ENCODE measurements at places on chromosomes 13 and 19.

GRCh38 chr13:51518827-51519226 is 65.4 kb upstream of the WDFY2 start:
- peak; percentile 83 for ATAC-seq

- ATAC-seq: no peak
These were observed 30.1 kb upstream of the OLFM2 start for GRCh38 chr19:9966448-9966847.

GRCh38 chr13:108435393-108436149 is 166.1 kb downstream of the TNFSF13B start:
- ATAC-seq: no peak

GRCh38 chr13:34933349-34933748 is 8.7 kb upstream of the NBEA start:
- no peak for ATAC-seq

DNA sequence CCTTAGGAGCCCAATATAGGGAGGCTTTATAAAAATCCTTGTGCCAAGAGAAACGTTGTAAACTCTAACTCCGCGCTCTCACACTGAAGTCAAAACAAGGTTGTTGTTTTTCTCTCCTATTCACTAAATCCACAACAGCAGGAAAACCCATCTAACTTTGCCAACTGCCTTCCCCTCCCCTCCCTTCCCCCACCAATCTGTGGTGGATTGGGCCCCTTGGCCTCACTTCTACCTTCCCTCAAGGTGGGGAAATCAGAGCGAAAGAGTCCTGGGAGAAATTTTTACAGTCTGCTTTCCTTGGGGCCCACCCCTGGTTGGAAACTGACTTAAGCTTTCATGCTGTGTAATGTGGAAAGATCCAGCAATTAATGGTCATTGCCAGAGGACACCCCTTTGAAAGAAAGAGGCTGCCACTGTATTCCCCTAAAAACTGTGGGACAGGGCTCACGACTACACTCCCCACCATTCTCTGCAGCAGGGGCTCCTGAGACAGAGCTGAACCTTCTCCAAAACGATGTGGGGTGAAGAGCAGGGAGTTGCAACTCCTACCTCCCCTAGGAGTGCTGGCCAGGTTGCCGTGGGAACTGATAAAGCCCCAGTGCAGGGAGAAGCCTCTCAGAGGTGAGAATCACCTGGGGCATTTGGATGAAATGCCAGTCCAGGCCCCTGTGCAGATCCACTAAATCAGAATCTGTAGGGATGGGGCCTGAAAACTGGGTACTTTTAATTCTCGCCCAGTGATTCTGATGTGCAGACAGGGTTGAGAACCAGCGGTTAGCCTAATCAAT is 1.1 kb downstream of the DHRS12 start:
- 0 out of 3 replicates have a peak, but pooled peaks have one; percentile 0 for ATAC-seq

DNA sequence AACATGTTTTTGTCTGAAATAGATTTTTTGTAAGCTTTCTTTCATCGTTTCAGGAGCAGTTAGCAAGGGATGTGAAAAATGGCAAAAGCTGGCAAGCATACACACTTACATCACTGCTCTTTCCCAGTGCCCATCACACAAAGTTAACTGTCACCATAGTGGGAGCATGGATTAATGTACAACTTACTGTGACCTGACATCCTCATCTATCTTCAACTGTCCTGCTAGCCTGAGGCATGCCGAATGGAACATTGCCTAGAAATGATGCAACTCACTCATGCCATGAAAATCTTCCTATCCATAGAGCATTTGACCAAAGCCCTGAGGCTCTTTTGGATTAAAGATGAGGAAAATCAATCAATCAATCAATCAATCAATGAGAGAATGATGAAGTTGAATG is 491.7 kb upstream of the SLC10A2 start:
- ATAC-seq: no peak

DNA sequence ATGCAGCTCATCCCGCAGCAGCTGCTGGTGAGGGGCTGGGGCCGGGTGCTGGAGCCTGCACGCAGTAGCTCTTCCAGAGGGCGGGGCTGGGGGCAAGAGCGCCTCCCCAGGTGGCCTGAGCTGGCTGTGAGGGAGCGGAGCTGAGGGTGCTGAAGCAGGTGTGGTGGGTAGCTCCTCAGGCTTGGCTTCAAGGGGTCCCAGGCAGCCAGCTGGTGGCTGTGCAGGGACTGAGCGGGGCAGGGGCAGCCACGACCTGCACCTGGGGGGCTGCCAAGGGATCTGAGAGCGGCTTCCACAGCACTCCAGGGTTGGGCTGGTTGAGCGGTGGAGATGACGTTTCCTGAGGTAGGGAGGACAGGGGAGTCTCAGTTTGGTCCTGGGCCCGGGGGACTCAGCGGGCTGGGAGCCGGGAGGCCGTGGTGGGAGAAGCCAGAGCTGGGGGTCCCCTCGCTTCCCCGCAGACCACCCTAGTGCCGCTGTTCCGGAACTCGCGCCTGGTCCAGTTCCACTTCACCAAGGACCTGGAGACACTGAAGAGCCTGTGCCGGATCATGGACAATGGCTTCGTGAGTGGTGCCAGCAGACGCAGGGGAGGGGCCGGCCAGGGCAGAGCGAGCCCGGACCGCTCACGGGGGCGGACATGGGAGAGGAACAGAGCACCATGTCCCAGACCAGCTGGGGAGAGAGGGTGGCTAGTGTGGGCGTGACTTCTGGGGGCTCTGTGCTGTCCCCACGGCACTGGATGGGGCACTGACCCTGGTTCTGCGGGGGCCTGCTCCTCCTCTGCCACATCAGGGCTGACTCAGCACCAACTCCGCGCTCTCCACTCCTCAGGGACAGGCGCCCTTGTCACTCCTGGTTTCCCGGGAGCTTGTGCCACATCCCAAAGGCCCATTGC is 7.4 kb downstream of the PTOV1 start:
- peak; percentile 1 for ATAC-seq

GRCh38 chr13:109918179-109918711 is 131.9 kb upstream of the IRS2 start:
- ATAC-seq: peak; percentile 24

DNA sequence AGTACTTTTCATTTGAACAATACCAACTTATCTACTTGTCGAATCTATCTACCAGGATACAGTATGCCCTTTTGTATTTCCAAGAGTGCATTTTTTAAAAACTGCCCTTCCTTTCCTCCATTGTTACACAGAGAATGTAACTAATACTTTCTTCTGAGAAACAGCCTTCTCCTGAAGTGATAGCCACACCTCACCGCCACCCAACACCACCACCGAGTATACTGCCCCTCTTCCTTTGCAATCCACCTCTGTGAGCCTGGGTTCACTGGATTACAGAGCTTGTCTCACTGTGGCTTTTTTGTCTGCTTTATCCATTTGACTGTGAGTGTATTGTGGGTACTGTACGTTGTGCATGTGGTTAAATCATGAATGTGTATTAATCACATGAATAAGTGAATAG is 305.4 kb downstream of the KLF12 start:
- ATAC-seq: no peak

GRCh38 chr19:53157626-53158025 is 1.2 kb downstream of the ZNF347 start:
- ATAC-seq: peak; percentile 40

DNA sequence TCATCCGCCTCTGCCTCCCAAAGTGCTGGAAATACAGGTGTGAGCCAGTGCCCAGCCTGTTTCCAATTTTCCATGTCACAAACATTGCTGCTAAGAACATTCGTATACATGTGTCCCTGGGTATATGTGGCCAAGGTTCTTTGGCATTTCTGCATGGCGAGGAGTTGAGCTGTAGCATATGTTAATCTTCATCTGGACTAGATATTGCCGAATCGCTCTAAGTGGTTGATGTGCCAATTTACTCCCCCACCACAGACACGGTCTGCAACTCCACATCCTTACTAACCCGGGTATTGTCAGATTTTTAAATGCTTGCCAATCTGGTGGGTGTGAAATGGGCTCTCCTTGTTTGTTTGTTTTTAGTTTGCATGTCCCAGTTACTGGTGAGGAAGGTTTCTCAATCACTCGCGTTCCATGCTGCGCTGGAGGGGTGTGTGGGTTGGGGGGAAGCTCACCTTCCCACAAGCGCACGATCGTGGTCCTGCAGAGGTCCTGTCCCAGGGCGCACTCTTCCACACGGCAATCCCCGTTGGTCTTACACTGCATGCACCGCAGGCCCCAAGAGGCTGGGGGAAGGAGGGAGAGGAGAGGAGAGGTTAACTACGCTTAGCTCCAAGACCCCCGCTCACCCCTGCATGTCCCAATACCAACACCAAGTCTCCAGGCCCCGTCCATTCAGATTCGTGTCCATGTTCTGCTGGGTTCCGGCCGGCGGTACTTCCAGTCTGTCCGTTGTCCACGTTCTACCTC is 2.7 kb downstream of the PLAUR start:
- ATAC-seq: no peak

DNA sequence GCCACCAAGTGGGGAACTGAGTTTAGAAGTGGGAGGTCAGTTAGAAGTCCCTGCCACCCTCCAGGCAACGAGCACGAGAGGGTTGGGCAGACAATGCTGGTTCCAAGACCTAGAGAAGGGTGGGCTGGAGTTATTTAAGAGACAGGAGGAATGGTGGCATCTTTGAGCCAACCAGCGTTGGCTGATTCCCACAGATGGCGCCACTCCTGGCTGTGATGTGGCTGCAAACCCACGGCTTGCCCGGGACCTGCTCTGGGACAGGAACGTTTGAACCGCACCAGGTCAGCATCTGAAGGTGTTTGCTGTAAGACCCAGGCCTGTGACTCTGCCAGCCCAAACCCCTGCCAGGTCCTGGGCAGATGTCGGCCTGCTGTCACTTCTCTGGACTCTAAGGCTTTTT is 42.8 kb downstream of the BICRA start:
- no peak for ATAC-seq

DNA sequence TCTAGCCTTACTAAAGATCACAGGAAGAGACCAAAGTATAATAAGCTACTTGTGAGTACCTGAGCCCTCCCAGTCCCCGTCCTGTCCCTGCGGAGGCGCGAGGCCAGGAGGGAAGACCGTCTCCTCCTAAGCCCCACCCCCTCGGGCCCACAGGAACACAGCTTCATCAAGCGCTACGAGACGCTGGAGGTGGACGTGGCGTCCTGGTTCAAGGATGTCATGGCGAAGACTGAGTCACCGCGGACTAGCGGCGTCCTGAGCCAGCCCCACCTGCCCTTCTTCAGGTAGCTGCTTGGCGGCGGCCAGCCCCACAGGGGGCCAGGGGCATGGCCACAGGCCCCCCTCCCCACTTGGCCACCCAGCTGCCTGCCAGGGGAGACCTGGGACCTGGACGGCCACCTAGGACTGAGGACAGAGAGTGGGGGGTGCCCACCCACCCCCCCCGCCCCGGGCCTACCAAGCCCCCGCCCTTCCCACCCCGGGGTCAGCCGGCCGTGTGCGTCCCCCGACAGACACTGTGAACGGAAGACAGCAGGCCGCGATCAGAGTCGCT is 2.4 kb upstream of the TGFBR3L start:
- ATAC-seq: no peak

DNA sequence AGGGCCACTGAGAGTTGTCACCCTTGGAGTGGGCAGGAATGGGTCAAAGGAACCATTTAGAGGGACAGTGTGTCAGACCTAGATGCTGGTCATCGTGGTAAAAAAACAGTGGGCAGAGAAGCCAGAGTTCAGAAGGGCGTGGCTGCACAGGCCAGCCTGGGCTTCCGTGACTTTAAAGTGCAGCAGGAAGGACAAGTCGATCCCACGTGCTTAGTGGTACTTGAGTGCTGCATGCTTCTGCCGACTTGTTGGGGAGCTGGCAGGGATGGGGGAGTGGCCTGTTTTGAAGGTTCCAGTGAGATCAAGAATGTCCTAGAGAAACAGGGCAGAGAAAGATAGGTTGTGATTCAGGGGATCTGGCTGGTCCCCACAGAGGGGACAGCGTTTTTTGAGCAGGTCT is 17.0 kb downstream of the LYL1 start:
- ATAC-seq: no peak

DNA sequence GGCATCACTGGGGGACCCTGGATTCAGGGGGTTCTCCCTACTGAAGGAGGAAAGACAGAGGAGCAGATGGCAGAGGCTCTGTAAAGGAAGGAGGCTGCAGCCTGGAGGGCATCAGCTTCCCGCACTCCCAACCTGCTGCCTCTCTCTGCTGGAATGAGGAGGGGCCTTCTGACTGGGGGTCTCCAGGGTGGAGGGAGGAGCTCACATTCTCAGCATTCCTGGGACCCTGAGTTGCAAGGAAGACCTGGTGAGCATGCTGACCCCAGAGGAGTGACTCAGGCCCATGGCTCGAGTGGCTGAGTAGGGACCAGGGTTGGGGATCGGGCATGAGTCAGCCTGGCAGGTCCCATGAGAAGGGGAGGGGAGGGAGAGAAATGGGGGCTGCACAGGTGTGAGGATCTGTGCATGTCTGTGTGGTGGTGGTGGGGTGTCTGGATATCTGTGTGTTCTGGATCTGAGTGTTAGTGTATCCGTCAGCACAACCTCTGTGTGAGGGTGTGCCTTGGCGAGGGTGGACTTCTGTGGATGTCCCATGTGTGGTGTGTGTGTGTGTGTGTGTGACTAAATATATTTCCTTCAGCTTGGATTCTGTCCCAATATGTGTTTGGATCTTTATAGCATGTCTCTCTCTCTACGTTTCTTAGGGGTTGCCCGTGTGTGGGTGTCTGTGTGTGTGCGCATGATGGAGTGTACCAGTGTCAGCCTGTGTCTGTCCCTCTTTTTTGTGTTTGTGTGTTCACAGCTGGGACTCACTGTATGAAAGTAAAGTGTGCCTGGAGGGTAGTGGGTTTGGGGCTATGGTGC is 4.6 kb downstream of the AXL start:
- ATAC-seq: peak; percentile 24

DNA sequence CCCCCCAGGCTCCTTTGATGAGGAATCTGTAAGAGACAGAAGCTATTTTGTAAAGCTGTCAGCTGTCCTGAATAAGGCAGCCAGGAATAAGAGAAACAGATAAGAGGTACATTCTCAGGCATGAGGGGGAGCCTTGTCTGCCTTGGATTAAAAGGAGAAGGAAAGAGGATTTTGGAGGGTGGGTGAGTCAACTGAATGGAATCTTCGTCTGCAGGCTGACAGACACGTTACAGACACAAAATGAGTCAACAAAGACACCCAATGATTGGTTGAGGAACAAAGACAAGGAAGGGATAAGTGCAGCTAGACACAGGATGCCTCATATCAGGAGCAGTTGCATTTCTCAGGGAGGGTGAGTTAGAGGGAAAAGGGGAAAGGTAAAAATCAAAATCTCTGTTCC is 162.5 kb downstream of the OLFM4 start:
- ATAC-seq: no peak

DNA sequence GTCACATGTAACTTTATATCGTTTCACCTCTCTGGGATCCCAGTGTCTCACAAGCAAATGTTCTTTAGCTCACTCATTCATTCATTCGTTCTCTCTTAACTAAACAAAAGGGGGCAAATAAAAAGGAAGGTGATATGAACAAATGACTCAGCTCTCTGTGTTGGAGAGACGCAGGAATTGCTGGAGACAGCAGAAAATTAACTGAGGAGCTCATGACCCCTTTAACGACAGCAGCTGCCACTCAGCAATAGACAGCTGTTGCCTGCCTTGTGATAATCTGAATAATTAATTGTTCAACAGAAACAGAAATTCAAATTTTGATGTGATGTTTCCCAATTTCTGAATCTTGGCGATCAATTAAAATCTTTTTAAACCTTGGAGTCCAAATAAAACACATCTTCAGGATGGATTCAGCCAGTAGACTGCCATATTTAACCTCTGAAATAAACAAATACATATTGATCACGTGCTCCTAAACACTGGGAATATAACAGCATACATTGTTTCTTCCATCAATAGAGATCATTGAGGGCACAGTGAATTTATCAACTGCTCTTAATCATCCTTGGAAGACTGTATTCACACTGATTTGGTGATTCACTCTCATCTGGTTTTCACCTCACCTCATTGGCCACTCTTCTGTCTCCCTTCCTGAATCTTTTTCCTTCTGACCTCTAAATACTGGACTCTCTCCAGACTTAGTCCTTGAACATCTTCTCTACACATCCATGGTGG is 63.3 kb downstream of the MBNL2 start:
- no peak for ATAC-seq

Measured in SK-N-SH treated with all-trans-retinoic acid at 6 μM for 48 hours (cell line).